ENCODE measurements at places on chromosomes 7 and 10.

GRCh38 chr7:47488969-47489342 lies 93.0 kb downstream of the TNS3 start:
- no peak for DNase-seq

- DNase-seq: no peak
These were observed 292.0 kb downstream of the LRMDA start for GRCh38 chr10:75723319-75723980.

DNA sequence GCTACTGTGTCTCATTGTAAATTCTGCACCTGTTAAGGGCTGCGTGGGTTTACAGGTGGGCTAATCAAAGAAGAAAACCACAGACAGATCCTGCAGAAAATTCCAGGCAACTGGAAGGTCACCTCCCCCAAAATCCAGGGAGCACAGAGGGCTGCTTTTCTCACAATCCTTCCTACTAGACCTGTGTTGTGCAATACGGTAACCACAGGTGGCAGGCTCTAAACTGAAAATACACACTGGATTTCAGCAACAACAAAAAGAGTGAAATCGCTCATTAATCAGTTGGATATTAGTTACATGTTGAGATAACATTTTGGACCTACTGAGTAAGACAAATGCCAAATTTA lies 83.2 kb downstream of the SLC16A9 start:
- no peak for DNase-seq

DNA sequence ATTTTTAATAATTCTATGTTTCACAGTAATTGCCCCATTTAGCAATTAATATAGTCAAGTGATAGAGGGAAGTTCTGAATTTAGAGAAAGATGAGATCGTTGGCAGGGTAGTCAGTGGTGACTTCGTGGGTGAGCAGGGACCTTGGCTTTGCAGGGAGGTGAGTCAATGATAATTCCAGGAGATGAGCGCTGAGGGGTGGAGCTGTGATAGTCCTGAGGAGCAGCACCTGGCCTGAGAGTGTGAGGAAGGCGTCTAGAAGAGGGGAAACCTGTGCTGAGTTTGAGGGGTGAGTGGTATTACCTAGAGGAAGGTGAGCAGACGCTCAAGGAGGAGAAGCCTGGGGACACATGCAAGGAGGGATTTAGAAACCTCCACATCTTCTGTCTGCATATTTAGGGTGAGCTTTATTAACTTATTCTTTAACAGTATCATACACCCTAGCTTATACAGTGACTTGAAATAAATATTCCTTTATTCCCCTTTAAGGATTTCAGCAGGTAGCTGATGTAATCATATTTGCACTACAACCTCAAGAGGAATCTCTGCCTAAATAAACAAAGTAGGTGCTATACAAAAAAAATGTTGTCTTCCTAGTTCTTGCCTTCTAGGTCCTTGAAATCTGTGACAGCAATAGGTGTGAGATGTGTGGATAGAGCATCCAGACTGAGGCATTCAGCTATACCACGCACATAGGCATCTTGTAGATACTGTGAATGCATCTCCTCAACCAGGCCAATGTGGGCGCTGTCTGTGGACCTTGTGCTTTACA lies 2.1 kb upstream of the TRIL start:
- no peak for DNase-seq

- no peak for DNase-seq
These were observed 22.3 kb downstream of the BRAF start for GRCh38 chr7:140902303-140902953.

DNA sequence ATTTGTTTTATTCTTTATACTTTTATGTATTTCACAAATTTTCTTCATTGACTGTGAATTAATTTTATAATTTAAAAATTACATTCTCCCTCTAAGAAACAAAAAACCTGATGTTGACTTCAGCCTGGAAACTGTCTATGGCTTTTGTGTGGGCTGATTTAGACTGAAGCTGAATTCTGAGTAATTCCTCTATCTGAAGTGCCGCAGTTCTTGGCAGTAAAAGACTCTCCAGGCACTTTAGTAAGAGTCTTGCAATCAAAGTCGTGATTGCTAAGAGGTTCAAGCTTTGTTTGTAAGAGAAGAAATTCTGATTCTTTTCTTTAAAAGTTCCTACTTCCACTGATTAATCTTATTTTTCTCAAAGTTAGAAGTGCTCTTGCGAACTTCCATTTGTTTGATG lies 3.4 kb upstream of the CEP41 start:
- DNase-seq: no peak

DNA sequence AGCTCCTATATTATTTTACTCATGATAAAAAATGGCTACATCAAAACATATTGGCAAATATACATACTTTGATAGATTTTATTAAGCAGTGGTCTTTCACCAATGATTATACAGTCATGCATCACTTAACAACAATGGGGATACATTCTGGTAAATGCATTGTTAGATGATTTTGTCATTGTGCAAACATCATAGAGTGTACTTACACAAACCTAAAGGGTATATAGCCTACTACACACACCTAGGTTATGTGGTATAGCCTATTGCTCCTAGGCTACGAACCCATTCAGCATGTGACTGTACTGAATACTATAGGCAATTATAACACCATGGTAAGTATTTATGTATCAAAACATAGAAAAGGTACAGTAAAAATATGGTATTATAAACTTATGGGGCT lies 98.9 kb upstream of the IL6 start:
- DNase-seq: no peak

DNA sequence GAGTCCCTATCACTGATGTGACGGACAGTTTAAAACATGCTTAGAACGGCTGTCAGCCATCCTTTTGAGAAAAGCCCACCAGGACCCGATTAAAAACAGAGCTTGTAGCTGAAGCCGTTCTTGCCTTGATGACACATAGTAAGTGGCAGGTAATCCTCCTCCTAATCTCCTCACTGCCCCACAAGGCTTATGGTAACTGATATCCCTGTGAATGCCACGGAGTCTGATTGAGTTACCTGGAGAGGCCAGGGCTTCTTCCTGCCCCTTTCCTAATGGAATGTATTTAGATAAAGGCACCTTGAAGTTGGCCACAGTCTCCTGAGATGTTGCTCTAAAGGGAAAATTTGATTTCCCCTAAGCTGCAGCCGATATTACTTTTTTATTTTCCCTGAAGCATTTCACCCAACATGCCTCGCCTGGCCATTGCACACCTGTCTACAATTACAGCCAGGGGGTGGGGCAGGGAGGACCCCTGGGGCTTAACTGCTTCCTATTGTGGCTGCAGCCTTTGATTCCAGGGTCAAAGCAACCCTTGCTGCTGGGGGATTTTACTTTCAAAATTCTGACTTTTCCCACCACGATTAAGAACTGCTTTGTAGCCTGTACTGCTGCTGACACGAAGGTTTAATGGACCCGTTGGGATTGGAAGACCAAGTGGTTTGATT lies 169.0 kb upstream of the GPR26 start:
- DNase-seq: no peak

GRCh38 chr10:59868696-59869593 lies 37.4 kb downstream of the CCDC6 start:
- no peak for DNase-seq

DNA sequence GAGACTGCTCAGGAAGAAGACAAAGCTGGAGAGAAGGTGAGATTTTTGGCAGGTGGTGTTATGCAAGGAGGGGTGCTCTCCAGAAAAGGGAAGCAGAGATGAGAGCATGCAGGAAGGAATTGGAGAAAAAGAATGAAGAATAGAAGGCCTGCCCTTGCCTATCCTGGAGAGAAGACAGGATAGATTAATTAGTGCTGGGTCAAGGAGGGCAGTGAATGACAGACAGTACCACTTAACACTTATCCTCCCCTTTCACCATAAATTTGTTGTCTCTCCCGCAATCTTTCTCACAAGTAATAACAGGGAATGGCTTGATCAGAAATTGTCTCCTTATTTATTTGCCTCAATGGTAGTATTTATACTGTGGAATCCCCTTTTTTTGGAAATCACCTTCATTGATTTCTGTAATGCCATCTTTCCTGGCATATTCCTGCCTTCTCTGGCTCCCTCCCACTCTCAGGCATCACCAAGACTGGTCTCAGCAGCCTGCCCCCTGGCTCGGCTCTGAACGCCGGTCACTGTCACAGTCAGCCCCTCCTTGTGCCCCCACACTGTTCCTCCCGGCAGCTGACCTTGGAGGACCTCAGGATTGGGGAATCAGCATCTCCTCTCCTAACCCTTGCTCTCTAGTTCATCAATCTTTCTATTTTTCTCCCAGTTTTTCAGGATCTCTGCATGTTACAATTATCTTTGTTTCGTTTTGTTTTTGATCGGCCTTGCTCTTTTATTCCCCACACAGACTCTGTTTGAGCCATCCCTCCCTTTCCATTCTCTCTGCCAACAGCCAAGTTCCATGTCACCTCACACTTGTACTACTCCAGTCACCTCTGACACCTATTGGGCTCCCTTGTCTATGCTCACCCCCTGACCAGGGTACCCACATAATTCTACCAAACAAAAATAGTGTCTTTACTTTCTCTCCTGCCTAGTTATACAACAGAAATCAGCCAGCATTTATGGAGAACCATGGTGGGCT lies 294.2 kb downstream of the PLXDC2 start:
- DNase-seq: no peak

- DNase-seq: peak; percentile 37
These were observed 34.7 kb downstream of the MRPS24 start for GRCh38 chr7:43834463-43835251.

- no peak for DNase-seq
These were observed 1227.5 kb upstream of the C7orf33 start for GRCh38 chr7:147363101-147363500.

DNA sequence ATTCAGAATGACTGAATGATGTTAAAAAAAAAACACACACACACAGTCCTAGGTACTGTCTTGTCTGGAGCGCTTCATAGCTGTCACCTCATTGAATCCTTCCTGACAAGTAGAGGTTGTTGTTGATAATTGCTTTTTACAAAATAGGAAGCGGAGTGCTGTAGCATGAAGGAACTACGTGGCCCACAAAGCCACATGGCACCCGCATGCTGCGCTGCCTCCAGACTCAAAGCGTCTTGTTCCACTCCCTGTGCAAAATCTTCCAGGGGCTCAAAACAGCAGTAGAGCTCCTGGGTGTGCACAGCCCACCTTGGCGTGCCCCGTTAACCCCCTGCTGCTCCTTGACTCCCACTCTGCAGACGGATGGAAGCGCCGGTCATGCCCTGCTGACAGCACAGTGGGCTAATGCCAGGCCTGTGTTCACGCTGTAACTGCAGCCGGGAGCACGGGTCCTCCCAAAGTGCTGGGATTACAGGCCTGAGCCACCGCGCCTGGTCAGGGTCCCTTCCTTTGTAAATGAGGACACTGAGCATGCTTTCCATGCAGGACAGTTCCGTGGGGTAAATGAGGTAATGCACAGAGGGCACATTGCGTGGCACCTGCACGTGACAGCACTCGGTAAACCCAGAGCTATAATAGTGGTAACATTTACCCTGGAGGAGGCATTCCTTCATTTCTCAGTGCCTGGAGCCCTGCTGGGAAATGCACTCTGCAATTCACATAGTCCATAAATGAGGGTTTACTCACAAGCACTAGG lies 91.1 kb upstream of the GNA12 start:
- DNase-seq: no peak

DNA sequence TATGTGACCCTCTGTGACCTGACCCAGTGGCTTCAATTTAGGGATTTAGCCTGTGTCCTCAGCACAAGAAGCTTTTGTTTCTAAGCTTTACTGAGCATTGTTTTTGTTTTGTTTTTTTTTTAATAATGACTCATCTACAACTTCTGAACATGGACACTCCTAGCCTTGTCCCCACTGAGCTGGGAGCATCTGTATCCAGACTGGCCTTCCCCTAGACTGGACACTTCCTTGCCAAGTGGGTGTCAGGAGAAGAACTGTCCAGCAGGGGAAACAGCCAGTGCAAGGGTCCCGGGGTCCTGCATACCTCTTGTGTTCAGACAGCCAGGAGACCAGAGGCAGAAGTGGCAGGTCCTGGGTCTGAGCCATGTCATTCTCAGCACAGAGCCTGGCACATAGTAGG lies 108.6 kb downstream of the TMEM130 start:
- DNase-seq: no peak

DNA sequence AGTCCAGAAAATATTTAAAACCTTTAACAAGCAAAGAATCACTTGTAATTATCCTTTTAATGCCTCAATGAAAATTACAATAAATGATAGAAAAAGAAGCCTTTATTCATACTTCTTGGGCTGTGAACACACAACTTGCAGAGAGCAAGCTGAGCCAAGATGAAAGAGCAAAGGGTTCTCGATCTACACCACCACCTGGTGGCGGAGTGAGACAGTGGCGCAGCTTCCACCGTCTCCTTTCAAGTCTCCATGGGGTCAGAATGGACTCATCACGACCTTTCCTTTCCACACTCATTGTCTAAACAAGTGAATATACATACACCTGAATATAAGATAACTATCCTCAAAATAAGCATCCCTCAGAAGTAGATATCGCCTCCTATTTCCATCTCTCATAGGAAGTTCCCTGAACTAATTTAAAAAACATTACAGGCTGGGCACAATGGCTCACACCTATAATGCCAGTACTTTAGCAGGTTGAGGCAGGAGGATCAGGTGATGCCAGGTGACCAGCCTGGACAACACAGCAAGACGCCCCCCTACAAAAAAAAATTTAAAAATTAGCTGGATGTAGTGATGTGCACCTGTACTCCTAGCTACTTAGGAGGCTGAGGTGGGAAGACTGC lies 40.7 kb downstream of the ATE1 start:
- peak; percentile 79 for DNase-seq

GRCh38 chr10:65845916-65846315 lies 1079.9 kb upstream of the LRRTM3 start:
- no peak for DNase-seq

DNA sequence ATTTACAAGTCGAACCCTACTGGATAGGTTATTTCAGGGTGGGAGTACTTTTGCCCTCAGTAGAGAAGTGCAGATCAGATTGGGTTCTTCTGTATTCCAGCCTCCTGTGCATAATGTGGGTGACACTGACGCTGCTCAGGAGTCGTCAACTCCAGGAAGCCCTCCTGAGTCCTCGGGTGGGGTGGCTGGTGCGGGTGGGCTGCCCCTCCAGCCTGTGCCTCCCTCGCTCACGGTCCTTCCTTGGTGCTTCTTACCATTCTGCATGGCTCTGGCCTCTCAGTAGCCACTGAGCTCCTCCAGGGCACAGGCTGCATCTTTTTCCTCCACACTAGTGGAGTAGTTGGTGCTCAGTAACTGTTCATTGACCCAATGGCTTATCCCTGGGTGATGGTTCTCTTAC lies 4.3 kb downstream of the CDH23 start:
- no peak for DNase-seq

- no peak for DNase-seq
These were observed 271.7 kb upstream of the MKLN1 start for GRCh38 chr7:131056007-131056406.

DNA sequence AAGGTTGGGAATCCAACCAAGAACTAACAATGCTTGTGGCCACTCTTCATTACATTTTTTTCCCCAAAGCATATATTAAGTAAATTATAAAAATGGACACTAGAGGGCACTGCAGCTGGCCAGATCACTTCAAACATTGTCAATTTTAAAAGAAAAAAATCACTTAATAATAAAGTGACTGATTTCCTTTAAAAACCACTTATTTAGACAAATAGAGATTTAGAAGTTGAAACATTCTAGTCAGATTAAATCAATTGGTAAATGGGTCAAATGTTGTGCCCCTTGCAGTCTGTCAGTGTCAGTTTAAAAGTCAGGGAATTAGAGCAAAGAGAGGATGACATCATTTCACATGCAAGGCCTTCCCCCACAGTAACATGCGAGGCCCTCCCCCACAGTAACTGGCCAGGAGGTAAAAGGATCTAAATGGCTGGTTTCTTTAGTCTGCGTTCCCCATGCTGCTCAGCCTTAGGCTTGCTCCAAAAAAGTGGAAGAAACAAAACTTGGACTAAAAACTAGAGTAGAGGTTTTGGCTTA lies 177.9 kb downstream of the SKAP2 start:
- DNase-seq: peak; percentile 84
